ENCODE measurements at places on chromosomes 1 and 21.

DNA sequence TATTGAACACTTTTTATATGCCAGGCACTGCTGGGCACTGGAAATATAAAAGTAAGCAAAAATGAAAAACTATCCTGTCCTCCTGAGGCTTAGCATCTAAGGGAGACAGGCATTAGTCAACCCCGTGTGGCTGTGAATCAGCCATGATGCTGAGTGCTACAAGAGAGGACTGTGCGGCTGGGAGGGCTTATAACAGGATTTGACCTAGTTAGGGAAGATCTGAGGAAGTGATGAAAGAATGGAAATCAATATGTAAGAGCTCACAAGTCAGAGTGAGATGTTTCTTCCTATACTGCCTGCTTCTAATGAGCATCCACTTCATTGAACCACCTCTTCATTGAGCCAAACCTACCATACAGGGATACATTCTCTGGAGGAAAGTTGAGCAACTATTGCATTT lies 15.1 kb downstream of the TRIM45 start:
- DNase-seq, result no peak
- H3K27ac ChIP-seq, result no peak overlapping the region
- no peaks in the 10 kb centered on the region for H3K27me3 ChIP-seq

- no peaks in the 10 kb centered on the region for H3K4me1 ChIP-seq
- no peak overlapping the region for H3K27ac ChIP-seq
- H3K4me3 ChIP-seq, result no peak overlapping the region
- H3K36me3 ChIP-seq, result no peaks in the 10 kb centered on the region
- DNase-seq, result no peak
Measured at GRCh38 chr1:18058981-18059605, 48.5 kb upstream of the IGSF21 start.

DNA sequence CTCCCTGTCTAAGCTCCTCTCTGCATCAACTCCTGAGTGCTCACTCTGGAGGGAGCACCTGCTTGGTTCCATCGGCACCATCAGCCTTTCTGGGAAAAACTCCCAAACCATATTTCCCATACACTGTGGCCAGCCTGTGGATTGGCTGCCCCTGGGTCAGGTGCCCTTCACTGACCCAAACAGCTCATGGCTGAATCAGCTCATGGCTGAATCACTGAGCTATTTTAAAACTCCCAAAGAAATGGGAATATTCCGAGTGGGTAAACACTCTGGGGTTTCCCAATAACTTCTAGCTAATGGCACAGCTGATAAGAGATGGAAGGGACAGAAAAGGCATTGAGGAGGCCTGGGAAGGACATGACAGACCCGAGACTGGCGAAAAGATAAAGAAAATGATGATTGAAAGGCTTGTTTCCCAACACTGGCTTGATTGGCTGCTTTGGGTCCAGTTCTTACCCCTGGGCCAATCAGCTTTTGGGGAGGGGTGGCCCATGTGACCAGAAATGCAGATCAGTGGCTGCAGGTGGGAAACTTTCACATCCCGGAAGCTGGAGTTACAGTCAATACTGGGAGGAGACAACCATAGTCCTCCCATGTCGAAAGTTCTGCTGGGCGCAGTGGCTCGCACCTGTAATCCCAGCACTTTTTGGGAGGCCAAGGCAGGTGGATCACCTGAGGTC lies 37.3 kb upstream of the KAZN start:
- no peak for DNase-seq
- H3K4me3 ChIP-seq, result no peak overlapping the region
- H3K27me3 ChIP-seq, result no peaks in the 10 kb centered on the region
- H3K27ac ChIP-seq, result no peak overlapping the region

DNA sequence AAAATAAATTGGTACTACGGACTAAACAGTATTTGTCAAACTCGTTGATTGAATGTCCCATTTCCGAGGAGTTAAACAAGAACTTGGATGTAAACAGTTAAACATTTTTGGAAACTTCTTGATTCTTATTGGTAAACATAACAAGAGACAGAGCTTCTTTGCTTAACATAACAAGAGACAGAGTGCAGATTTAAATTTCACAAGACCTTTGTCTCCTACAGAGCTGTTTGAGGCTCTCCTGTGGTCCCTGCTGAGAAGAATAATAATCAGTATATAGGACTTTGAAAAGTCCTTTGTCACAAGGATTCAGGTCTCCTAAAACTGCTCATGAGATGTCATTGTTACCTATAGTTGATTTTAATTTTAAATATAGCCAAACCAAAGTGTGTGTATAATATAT lies 170.6 kb upstream of the C21orf91 start:
- H3K4me1 ChIP-seq, result no peaks in the 10 kb centered on the region
- DNase-seq, result no peak
- no peaks in the 10 kb centered on the region for H3K27me3 ChIP-seq
- H3K4me3 ChIP-seq, result no peak overlapping the region
- no peak overlapping the region for H3K27ac ChIP-seq

DNA sequence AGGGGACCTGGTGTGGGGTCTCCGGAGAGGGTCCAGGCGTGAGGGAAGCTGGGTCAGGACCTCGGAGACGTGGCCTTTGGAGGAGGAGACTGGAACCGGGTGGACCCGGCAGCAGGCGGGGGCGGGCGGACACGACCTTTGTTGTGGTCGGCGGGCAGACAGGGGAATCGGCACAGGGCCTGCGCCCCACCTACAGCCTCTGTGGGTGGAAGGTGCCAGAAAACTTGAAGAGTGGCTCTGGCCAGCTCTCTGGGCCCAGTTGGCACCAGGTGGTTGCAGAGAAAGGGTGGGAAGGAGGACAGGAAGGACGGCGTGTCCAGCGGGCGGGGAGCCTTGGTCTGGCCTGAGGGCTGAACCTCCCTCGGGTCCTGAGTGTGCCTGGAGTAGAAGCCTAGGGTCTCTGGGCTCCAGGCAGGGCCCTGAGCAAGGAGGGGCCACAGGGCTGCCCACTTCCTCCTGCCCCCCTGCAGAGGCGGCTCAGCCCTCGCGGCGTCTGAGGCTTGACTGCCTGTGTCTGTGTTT lies 7.7 kb upstream of the TTLL10 start:
- no peak overlapping the region for H3K27ac ChIP-seq
- H3K4me1 ChIP-seq, result peaks cover 40% of the 10 kb centered on the region
- no peak for DNase-seq
- H3K36me3 ChIP-seq, result no peaks in the 10 kb centered on the region

GRCh38 chr1:207248544-207249198 lies 72.8 kb upstream of the CD55 start:
- DNase-seq, result no peak
- no peak overlapping the region for H3K27ac ChIP-seq
- H3K4me1 ChIP-seq, result no peaks in the 10 kb centered on the region
- no peaks in the 10 kb centered on the region for H3K36me3 ChIP-seq
- no peak overlapping the region for H3K4me3 ChIP-seq
- no peaks in the 10 kb centered on the region for H3K27me3 ChIP-seq

DNA sequence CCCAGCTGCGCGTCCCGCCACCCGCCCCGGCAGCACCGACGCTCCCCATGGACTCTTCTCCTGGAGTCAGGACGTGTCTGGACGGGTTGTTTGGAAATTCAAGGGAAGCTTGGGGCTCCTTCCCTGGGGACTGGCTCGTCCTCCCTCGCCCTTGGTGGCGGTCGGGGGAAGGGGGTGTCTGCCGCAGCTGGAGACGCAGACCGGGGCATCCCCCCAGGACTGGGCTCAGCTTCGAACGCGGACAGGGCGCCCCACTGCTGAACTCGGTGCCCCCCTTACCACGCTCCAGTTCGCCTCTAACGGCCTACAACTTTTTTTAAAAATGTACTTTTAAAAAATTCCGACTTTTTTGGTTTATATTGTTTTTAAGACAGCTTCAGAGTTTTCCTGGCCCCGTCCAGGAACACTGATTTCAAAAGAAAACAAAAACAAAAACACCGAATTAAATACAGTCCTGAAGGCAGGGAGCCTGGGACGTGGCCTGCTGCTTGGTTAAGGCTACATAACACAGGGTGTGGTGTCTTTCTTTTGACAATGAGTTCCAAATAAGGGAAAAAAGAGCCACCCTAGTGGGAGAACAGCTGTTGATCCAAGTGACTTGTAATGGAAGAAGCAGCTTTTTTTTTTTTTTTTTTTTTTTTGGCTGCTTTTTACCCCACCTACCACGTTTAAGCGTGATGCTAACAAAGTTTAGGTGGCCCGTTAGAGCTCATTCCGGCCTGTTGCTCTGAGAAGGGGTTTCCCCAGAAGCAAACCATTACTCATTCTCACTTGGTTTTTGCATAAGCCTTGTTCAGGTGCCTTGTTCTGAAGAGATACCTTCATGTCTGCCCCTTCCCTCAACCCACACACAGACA lies 862 bp upstream of the DIPK1A start:
- H3K27ac ChIP-seq, result peak overlapping the region; percentile 72
- no peaks in the 10 kb centered on the region for H3K36me3 ChIP-seq
- DNase-seq, result no peak
- no peaks in the 10 kb centered on the region for H3K4me1 ChIP-seq
- H3K4me3 ChIP-seq, result peak overlapping the region; percentile 68

DNA sequence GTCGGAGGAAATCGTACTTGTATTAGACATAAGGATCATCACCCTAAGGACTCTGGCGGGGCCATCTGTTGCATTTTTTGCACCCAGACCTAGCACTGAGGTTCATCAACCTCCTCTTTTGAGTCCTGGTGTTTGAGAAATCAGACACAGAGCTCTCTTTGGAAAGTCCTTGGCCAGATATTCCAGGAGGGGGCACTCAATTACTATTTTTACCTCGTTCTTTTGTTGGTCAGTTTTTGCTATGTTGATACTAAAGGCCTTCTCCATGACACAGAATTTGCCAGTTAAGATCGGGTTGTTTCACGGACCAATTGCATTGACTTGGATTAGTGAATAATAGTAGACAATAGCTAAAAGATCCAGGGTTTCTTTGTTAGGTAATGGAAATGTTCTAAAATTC lies 711.2 kb downstream of the KCNT2 start:
- no peaks in the 10 kb centered on the region for H3K4me1 ChIP-seq
- no peak overlapping the region for H3K4me3 ChIP-seq
- no peaks in the 10 kb centered on the region for H3K36me3 ChIP-seq
- DNase-seq, result no peak
- no peak overlapping the region for H3K27ac ChIP-seq

- H3K27me3 ChIP-seq, result no peaks in the 10 kb centered on the region
- no peaks in the 10 kb centered on the region for H3K4me1 ChIP-seq
- no peak overlapping the region for H3K27ac ChIP-seq
- no peak overlapping the region for H3K4me3 ChIP-seq
Measured at GRCh38 chr1:162970021-162970420, 99.1 kb upstream of the RGS4 start.

DNA sequence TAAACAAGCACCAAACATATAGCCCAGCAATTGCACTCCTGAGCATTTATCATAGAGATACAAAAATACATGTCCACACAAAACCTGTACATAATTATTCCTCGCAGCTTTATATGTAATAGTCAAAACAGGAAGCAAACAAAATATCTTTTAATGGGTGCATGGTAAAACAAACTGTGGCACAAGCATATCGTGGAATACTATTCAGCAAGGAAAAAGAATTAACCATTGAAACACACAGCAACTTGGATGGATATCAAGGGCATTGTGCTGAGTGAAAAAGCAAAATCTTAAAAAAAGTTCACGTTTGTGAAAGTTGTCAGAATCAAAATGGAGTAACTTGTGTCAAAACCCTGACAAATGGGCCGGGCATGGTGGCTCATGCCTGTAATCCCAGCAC lies 12.4 kb downstream of the TNFRSF9 start:
- no peak for DNase-seq
- H3K36me3 ChIP-seq, result no peaks in the 10 kb centered on the region
- H3K27me3 ChIP-seq, result no peaks in the 10 kb centered on the region
- no peak overlapping the region for H3K27ac ChIP-seq
- H3K4me3 ChIP-seq, result no peak overlapping the region
- H3K4me1 ChIP-seq, result no peaks in the 10 kb centered on the region

DNA sequence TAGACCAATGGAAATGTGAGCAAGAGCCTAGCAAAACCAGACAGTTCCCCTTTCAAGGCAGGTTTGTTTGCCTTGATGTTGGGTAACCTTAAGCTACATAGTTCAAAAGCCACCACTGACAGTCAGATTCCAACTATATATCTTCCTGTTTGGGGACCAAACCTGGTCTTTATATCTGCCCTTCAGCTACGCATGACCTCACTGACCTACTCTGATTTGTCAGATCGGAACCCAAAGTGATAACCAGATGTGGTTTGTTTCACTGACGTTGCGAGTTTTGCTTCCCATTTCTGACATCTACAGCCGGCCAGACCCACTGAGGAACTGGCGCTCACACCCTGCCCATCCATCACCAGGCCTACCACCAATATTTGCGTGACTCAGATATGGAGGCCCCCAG lies 361.1 kb upstream of the CHRM3 start:
- no peaks in the 10 kb centered on the region for H3K36me3 ChIP-seq
- H3K27me3 ChIP-seq, result no peaks in the 10 kb centered on the region
- no peak overlapping the region for H3K27ac ChIP-seq
- no peak for DNase-seq
- H3K4me1 ChIP-seq, result no peaks in the 10 kb centered on the region

GRCh38 chr1:119948342-119949214 lies 52.3 kb upstream of the ADAM30 start:
- peak; percentile 86 for DNase-seq
- no peaks in the 10 kb centered on the region for H3K27me3 ChIP-seq
- peaks cover 6% of the 10 kb centered on the region for H3K36me3 ChIP-seq
- no peaks in the 10 kb centered on the region for H3K4me1 ChIP-seq
- no peak overlapping the region for H3K4me3 ChIP-seq

- DNase-seq, result peak; percentile 42
- no peaks in the 10 kb centered on the region for H3K4me1 ChIP-seq
- H3K36me3 ChIP-seq, result no peaks in the 10 kb centered on the region
- H3K27ac ChIP-seq, result no peak overlapping the region
- no peaks in the 10 kb centered on the region for H3K27me3 ChIP-seq
- H3K4me3 ChIP-seq, result no peak overlapping the region
Measured at GRCh38 chr21:24045775-24046215, 1561.5 kb downstream of the MRPL39 start.

DNA sequence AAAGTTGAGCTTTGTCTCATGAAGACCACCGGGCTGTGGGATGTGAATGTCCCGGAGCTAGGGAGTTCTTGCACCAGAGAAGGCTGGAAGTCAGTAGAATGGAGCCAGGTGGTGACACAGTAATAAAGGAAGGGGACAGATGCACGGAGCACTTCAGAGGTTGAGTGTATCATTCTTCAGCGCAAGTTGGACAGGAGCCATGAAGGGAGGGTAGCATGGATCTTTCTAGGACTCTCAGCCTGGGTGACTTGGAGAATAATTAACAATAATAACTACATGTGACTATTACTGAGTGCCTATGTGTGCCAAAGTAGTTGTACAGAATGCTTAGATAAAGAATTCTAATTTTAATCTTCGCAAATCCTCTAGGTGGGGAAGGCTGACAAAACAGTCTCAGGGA lies 258.7 kb upstream of the AJAP1 start:
- no peaks in the 10 kb centered on the region for H3K4me1 ChIP-seq
- no peak overlapping the region for H3K4me3 ChIP-seq
- DNase-seq, result no peak
- no peaks in the 10 kb centered on the region for H3K27me3 ChIP-seq

- H3K4me3 ChIP-seq, result no peak overlapping the region
- no peak for DNase-seq
- H3K4me1 ChIP-seq, result peaks cover 4% of the 10 kb centered on the region
- H3K27me3 ChIP-seq, result no peaks in the 10 kb centered on the region
- H3K36me3 ChIP-seq, result no peaks in the 10 kb centered on the region
Measured at GRCh38 chr1:154874465-154874864, 4.4 kb upstream of the KCNN3 start.

GRCh38 chr1:225607355-225607754 lies 45.6 kb downstream of the ENAH start:
- peaks cover 10% of the 10 kb centered on the region for H3K4me1 ChIP-seq
- H3K27me3 ChIP-seq, result no peaks in the 10 kb centered on the region
- no peaks in the 10 kb centered on the region for H3K36me3 ChIP-seq
- H3K4me3 ChIP-seq, result no peak overlapping the region
- H3K27ac ChIP-seq, result no peak overlapping the region

Data from H1 (cell line).